ENCODE measurements at places on chromosomes 1 and 21. TPM values are rescaled to one million over a fixed set of nuclear protein-coding genes. Genes with fewer than 3 reads are reported as not detected.

Gene KDF1
- total RNA-seq: not detected

Gene GBP2
- total RNA-seq: 39.5 TPM

Gene BMP8A
- 8.3 TPM for total RNA-seq

Gene SLC2A5
- total RNA-seq: not detected

Gene TMEM35B
- 49.5 TPM for total RNA-seq

Gene NTMT2
- total RNA-seq: not detected

Gene CRNN
- 0.28 TPM for total RNA-seq

Gene ENAH
- total RNA-seq: 22.9 TPM

Gene GUCA2B
- not detected for total RNA-seq

Gene FAM131C
- total RNA-seq: not detected

Gene UMODL1
- total RNA-seq: not detected

Gene SPRR2G
- total RNA-seq: not detected

Gene NFASC
- total RNA-seq: 35.6 TPM

Gene ALPL
- 2.8 TPM for total RNA-seq

Gene SPATA45
- not detected for total RNA-seq

Gene NBPF4
- total RNA-seq: not detected

Gene IFI44L
- 7.4 TPM for total RNA-seq

Gene BLZF1
- total RNA-seq: 26.1 TPM

Gene RCSD1
- 8.4 TPM for total RNA-seq

Gene CCDC181
- 1.0 TPM for total RNA-seq

Gene KCNN3
- 13.6 TPM for total RNA-seq

Gene EPHA8
- not detected for total RNA-seq

Gene ITLN2
- total RNA-seq: not detected

Gene SPRR3
- 0.70 TPM for total RNA-seq

Gene MXRA8
- 91.8 TPM for total RNA-seq

Gene TTC22
- not detected for total RNA-seq

Gene SYCP1
- not detected for total RNA-seq

Gene CLDN14
- total RNA-seq: not detected

Gene NENF
- total RNA-seq: 180 TPM

Gene ATXN7L2
- 4.1 TPM for total RNA-seq

Gene WDR3
- 1.8 TPM for total RNA-seq

Gene IQGAP3
- total RNA-seq: not detected

Gene SDE2
- 12.9 TPM for total RNA-seq
